ENCODE measurements at places on chromosomes 3 and 15. TPM values are rescaled to one million over a fixed set of nuclear protein-coding genes. Genes with fewer than 3 reads are reported as not detected.

DNA sequence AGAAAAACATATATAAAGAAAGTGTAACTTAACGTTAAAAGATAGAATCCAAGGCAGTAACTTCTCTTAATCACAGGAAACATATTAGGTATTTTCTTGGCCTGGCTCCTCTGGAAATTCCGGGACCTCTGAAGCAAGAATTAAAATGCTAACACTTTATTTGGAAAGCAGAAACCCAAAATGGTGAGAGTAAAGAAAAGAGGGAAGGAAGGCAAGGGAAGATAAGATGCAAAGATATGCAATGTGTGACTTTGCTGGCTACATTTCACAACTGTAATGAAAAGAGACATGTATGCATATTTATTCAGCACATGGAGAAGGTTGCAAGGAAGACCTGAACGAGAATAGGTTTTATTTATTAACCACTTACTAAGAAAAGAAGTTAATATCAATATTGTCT is 372.5 kb downstream of the TBL1XR1 start:
- H3K4me1 ChIP-seq: no peaks in the 10 kb centered on the region
- DNase-seq: no peak

DNA sequence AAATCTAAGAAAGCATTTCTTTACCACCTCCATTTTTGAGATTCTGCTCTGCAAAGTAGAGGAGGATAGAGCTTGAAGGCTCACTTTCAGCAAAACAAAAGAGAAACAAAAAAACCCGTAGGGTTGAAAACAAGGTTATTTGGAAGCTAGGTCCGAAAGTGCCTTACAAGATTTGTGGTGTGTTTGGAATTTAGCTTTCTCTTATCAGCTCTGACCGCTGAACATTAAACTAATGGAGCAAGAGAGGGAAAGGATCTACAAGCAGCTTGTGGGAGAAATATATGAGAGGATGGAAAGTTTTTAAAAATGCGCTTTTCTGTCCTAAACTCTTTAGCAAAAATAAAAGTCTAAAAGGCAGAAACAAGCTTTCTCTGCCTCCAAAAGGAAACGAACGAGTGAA is 545.5 kb downstream of the NTRK3 start:
- no peaks in the 10 kb centered on the region for H3K4me1 ChIP-seq
- no peaks in the 10 kb centered on the region for H3K27me3 ChIP-seq
- H3K27ac ChIP-seq: no peak overlapping the region
- no peaks in the 10 kb centered on the region for H3K36me3 ChIP-seq

DNA sequence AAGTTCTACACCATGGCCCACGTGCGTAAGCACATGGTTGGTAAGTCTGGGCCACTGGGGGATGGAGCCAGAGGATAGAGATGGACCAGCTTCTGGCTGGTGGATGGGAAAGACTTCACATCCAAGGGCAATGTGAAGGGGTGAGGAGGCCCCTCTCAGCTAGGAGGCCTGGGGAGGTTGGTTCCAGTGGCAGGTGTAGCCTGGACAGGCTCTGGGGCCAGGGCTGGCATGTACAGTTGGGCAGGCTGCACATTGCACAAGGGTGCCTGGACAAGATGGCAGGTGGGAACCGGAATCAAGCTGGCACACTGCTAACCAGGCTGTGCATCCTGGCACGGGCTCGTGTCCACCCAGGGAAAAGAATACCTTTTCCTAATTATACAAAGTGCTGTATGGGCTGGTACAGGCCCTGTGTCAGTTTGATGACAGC is 8.1 kb downstream of the ZBTB47 start:
- H3K4me1 ChIP-seq: peaks cover 18% of the 10 kb centered on the region
- DNase-seq: no peak
- no peaks in the 10 kb centered on the region for H3K27me3 ChIP-seq
- no peak overlapping the region for H3K27ac ChIP-seq
- H3K36me3 ChIP-seq: no peaks in the 10 kb centered on the region
- H3K4me3 ChIP-seq: no peak overlapping the region

DNA sequence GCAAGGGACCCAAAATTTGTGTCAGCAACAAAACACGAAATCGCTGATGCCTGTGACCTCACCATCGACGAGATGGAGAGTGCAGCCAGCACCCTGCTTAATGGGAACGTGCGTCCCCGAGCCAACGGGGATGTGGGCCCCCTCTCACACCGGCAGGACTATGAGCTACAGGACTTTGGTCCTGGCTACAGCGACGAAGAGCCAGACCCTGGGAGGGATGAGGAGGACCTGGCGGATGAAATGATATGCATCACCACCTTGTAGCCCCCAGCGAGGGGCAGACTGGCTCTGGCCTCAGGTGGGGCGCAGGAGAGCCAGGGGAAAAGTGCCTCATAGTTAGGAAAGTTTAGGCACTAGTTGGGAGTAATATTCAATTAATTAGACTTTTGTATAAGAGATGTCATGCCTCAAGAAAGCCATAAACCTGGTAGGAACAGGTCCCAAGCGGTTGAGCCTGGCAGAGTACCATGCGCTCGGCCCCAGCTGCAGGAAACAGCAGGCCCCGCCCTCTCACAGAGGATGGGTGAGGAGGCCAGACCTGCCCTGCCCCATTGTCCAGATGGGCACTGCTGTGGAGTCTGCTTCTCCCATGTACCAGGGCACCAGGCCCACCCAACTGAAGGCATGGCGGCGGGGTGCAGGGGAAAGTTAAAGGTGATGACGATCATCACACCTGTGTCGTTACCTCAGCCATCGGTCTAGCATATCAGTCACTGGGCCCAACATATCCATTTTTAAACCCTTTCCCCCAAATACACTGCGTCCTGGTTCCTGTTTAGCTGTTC is 34.9 kb downstream of the CHDH start:
- H3K4me3 ChIP-seq: no peak overlapping the region
- no peak for DNase-seq
- no peaks in the 10 kb centered on the region for H3K36me3 ChIP-seq

GRCh38 chr3:50617911-50618481 is 1.0 kb downstream of the MAPKAPK3 start:
- no peak for DNase-seq
- peak overlapping the region; percentile 78 for H3K4me3 ChIP-seq
- peak overlapping the region; percentile 8 for H3K27ac ChIP-seq

- H3K27me3 ChIP-seq: no peaks in the 10 kb centered on the region
- no peak overlapping the region for H3K4me3 ChIP-seq
- no peaks in the 10 kb centered on the region for H3K4me1 ChIP-seq
- no peak overlapping the region for H3K27ac ChIP-seq
- H3K36me3 ChIP-seq: no peaks in the 10 kb centered on the region
Observed at GRCh38 chr15:48795901-48796300, 15.0 kb downstream of the CEP152 start.

DNA sequence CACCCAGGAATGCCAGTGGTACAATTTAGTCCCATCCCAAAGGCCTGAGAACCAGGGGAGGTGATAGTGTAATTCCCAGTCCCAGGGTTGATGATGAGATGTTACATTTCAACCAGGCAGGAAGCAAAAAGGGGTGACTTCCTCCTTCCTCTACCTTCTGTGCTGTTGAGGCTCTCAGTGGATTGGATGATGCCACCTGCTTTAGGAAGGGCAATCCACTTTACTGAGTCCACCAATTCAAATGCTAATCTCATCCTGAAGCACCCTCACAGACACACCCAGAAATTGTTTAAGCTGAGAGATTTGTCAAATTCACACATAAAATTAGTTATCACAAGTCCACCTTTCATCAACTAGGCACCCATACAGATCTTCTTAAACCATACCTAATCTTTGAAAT is 418.5 kb upstream of the GOLIM4 start:
- H3K4me1 ChIP-seq: no peaks in the 10 kb centered on the region
- H3K27me3 ChIP-seq: no peaks in the 10 kb centered on the region
- no peaks in the 10 kb centered on the region for H3K36me3 ChIP-seq
- H3K4me3 ChIP-seq: no peak overlapping the region
- no peak overlapping the region for H3K27ac ChIP-seq
- DNase-seq: no peak

DNA sequence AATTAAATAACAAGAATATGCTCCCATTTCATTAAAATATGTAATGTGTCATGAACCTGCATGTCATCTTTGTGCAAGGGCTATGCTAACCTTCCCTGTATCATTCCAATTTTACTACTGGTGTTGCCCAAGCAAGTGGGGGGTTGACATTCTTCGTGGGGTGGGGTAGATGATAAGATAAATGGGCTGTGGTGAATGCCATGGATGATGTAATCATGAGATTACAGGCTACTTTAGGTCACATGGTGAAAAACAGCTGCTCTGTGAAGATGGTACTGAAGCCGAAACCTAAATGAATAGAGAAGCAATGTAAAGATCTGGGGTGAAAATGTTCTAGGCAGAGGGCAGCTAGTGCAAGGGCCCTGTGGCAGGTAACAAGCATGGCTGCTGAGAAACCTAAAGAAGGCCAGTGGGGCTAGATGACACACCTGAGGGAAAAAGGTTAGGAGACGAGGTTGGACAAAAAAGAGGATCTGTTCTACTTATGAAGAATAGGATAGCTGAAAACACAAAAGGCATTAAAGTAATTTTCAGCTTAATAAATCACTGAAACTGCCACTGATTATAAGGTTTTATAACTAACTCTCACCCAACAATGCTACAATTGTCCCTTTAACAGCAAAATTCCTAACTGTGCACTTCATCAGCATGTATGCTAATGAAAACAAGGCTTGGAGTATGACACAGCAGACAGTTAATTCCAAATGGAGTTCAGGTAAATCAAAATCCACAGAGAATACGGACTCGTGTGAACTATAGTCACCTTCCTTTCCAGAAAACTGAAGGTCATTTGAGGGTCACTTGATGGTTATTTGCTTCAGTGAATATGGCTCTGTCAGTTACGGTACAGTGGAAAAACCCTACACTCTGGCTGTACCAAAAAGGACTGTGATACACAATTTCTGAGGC is 35.0 kb downstream of the MTMR10 start:
- H3K27me3 ChIP-seq: no peaks in the 10 kb centered on the region
- no peaks in the 10 kb centered on the region for H3K36me3 ChIP-seq
- no peaks in the 10 kb centered on the region for H3K4me1 ChIP-seq

DNA sequence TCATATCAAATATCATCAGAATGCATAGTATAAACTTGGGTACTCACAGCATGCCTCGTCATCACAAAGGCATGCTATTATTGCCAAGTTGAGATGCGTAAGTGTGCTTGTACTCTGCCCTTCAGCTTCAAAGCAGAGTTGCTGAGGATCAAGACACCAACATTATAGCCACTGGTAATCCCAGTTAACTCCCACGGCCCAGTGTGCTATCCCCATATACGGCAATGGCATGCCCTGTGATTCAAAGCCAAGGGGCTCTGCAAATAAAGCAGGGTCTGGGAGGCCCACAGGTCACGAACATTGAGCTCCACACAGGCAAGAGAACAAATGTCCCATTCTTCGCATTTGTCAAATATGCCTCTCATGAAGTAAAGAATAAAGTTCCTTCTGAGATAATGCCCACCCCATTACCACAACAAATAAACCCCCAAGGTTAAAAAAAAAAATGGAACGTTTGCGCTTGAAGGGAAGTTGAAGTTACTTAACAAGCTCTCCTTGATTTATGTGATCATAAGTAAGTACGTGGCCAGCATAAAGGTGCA is 298.1 kb upstream of the NECTIN3 start:
- no peaks in the 10 kb centered on the region for H3K36me3 ChIP-seq
- H3K4me3 ChIP-seq: no peak overlapping the region
- no peaks in the 10 kb centered on the region for H3K27me3 ChIP-seq
- DNase-seq: no peak
- H3K27ac ChIP-seq: no peak overlapping the region

GRCh38 chr3:165195640-165196576 is at the start of gene SLITRK3:
Gene SLITRK3, minus strand, starts transcription at chr3:165196384. Its CDS starts 5,554 bp downstream, at chr3:165190830.
- no peak within 1 kb of the TSS for H3K27ac ChIP-seq
- peaks cover 8% of the 10 kb centered on the region for H3K27me3 ChIP-seq
- no peaks in the 10 kb centered on the region for H3K36me3 ChIP-seq
- no peak for DNase-seq

GRCh38 chr15:73232776-73233175 is 136.0 kb downstream of the HCN4 start:
- no peak overlapping the region for H3K27ac ChIP-seq
- no peak overlapping the region for H3K4me3 ChIP-seq
- H3K27me3 ChIP-seq: no peaks in the 10 kb centered on the region
- H3K36me3 ChIP-seq: no peaks in the 10 kb centered on the region
- no peak for DNase-seq
- H3K4me1 ChIP-seq: no peaks in the 10 kb centered on the region

DNA sequence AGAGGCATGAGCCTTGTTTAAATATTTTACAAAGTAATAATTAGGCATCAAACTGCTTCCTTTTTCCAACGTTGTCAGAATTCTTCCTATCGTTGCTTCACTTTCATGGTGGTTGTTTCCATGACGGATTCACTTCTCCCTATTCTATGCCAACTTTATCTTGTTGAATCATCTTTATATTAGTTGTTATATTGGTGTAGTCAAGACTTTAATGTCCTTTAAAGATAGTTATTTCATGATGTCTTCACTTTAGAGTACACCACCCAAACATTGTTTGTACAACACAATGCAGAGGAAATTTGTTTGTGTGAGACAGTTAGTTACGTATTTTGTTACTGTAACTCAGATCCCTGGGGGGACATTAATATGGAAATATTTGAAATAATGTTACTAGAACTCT is 61.9 kb downstream of the CRYBG3 start:
- no peak overlapping the region for H3K4me3 ChIP-seq
- H3K36me3 ChIP-seq: no peaks in the 10 kb centered on the region
- H3K27ac ChIP-seq: no peak overlapping the region

GRCh38 chr3:124260206-124260915 is 268.4 kb upstream of the ROPN1 start:
- no peaks in the 10 kb centered on the region for H3K27me3 ChIP-seq
- H3K27ac ChIP-seq: peak overlapping the region; percentile 51
- no peak overlapping the region for H3K4me3 ChIP-seq
- no peaks in the 10 kb centered on the region for H3K36me3 ChIP-seq
- peak; percentile 61 for DNase-seq

GRCh38 chr3:98890181-98890835 is 11.2 kb downstream of the DCBLD2 start:
- no peak for DNase-seq
- no peak overlapping the region for H3K27ac ChIP-seq
- H3K27me3 ChIP-seq: no peaks in the 10 kb centered on the region
- no peak overlapping the region for H3K4me3 ChIP-seq

DNA sequence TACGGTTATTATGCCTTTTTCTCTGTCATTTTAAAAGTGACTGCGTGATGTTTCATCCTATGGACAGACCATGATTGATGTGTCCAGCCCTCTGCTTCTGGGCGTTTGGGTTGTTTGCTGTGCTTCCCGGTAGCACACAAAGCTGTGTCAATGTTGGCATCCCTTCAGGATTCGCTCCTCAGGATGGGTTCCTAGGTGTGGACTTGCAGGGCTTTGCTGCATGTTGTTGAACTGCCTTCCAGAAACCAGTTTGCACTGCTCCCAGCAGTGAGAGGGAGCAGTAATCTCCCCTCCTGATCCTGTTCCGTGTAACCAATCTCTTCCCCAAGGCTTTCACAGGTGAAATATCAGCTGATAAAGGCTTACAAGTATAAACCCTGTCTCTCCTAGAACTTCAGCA is 787 bp downstream of the TRPM1 start:
- H3K4me3 ChIP-seq: no peak overlapping the region
- no peaks in the 10 kb centered on the region for H3K36me3 ChIP-seq
- H3K27me3 ChIP-seq: no peaks in the 10 kb centered on the region
- H3K27ac ChIP-seq: no peak overlapping the region
- DNase-seq: no peak
- H3K4me1 ChIP-seq: no peaks in the 10 kb centered on the region

Gene TMEM43
- total RNA-seq: 36.5 TPM

Gene FBXW12
- 2.0 TPM for total RNA-seq

Gene CCDC39
- 7.4 TPM for total RNA-seq

Gene NAA50
- total RNA-seq: 139 TPM

Gene RARB
- 0.99 TPM for total RNA-seq
